ENCODE measurements at places on chromosomes 4 and X.

DNA sequence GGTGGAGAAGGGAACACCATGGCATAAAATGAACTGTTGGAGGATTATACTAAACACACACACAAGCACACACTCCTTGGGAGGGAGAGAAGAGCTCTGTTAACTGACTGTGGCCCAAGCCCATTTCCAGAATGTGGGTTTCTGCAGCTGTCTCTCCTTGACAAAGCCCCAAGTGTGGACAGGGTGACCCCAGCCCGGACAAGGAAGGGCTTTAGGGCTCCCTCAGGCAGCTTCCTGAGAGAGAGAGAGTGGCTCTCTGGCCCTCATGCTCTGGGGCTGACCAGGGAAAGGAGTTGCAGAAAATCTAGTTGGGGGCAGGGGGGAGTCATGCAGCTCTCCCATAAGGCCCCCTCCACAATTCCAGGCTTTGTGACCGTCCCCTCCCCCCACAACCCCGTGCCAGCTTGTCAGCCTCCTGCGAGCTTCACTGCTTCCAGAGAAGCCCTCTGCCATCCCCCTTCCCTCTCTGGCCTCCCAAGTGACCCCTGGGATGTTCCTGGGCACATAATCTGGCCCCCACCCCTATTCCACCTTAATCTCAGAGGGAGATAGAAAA is 590 bp downstream of the ARHGEF9 start:
- no peak for DNase-seq

- DNase-seq = no peak
These were observed 218.5 kb upstream of the FGF13 start for GRCh38 chrX:138929926-138930582.

- DNase-seq = no peak
These were observed 89.8 kb downstream of the MRPL1 start for GRCh38 chr4:77952457-77952856.

DNA sequence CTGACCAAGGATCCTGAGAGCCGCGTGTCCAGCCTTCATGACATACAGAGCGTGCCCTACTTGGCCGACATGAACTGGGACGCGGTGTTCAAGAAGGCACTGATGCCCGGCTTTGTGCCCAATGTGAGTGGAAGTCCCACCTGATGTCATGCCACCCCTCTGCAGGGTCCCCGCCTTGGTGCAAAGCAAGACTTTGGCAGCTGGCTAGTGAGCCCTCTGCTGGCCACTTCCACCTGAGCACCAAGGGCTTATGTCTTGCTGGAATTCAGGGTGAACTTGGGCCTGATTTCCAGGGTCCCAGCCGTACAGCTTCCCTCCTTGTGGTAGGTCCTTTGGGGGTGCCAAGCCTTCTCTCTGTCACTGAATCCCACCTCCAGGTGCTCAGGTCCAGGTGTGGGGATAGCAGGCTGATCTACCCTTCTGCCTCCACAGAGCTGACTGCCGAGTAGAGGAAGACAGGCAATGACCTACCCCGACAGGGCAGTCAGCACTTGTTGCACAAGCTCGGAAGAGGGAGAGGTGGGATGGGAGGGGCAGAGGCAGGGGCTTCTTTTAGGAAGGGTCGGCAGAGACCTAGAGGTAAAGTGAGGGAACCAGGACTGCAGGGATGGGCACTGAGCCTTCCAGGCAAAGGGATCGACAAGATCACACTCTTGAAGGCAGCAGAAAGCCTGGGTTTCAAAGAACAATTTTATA is 248.1 kb downstream of the EVC2 start:
- no peak for DNase-seq

DNA sequence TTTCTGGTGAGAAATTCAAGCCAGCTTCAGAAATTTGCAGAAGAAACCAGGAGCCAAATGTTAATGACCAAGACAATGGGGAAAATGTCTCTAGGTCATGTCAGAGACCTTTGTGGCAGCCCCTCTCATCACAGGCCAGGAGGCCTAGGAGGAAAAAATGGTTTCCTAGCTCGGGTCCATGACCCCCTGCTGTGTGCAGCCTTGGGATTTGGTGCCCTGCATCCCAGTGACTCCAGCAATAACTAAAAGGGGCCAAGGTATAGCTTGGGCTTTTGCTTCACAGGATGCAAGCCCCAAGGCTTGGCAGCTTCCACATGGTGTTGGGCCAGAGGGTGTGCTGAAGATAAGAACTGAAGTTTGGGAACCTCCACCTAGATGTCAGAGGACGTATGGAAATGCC is 814.7 kb upstream of the SLIT2 start:
- DNase-seq = no peak

DNA sequence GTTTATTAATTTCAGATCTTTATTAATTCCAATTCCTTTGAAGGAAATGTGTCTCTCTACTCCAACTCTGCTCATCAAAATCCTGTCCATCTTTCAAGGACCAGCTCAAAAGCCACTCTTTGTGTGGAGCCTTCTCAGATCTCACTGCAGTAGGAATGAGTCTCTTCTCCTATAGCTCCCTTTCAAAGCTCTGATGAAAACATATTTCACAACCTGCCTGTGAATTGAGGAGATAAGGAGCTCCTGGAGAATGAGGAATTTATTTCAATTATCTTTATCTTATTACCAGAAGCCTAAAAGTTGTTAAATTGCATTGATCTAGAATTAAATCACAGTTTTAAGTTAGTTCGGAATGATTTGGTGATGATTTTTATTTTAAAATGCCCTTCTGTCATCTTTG is 92.6 kb upstream of the TRPC3 start:
- no peak for DNase-seq

DNA sequence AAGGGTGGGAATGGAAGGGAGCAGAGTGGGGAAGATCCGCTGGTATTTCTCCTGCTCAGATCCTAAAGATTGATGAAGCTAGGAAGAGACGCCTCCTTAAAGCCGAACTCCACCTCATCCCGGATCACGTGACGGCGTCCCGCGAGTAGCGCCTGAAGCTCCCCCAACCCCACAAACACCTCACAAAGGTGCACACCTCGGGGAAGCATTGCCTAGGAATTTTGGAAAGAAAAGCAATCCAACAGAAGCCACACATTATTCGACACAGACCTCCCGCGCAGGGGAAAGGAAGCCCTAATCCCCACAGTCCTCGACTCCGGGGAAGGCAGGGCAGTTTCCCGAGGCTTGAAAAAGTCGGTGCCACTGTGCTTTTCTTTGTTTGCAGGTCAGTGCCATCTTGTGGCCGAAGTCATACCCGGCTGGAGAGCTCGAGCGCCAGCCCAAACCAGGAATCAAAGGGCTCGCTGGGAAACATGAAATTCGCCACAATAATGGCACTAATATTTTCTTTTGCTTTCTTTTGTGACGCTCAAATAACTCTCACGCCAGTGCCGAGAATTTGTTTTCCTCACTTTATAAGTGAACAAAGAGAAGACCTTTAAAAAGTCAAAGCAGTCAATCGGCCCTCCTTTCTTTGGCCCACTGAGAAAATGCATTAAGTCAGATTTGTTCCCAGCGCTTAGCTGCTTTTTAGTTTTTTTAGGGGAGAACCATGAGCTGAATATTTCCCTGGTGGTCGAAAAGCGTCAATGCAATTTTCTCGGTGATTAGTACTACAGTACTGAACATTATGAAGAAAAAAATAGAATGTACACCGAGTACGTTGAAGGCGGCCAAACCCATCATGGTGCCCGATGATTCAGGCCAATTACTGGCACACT is at the start of gene NPY1R:
TSS of gene NPY1R (minus strand) at position 71 of the 881 bp plus-strand sequence. CDS start 6,042 bp downstream, outside the sequence.
- DNase-seq = no peak

DNA sequence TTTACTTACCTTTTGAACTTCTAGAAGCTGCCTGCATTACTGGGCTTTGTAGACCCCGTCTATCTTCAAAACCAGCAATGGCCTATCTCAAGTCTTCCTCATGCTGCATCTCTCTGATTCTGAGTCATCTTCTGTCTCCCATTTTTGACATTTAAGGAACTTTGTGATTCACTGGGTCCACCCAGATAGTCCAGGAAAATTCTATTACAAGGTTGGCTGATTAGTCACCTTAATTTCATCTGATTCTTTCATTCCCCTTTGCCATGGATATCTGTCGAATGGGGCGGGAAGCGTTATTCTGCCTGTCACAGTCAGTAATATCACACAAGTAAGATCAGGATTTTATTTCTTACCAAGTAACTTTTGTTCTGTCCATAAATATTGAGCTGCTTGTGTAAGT is 618.0 kb downstream of the CCSER1 start:
- no peak for DNase-seq

- DNase-seq = no peak
These were observed 56.0 kb upstream of the RASGEF1B start for GRCh38 chr4:81527709-81528108.

DNA sequence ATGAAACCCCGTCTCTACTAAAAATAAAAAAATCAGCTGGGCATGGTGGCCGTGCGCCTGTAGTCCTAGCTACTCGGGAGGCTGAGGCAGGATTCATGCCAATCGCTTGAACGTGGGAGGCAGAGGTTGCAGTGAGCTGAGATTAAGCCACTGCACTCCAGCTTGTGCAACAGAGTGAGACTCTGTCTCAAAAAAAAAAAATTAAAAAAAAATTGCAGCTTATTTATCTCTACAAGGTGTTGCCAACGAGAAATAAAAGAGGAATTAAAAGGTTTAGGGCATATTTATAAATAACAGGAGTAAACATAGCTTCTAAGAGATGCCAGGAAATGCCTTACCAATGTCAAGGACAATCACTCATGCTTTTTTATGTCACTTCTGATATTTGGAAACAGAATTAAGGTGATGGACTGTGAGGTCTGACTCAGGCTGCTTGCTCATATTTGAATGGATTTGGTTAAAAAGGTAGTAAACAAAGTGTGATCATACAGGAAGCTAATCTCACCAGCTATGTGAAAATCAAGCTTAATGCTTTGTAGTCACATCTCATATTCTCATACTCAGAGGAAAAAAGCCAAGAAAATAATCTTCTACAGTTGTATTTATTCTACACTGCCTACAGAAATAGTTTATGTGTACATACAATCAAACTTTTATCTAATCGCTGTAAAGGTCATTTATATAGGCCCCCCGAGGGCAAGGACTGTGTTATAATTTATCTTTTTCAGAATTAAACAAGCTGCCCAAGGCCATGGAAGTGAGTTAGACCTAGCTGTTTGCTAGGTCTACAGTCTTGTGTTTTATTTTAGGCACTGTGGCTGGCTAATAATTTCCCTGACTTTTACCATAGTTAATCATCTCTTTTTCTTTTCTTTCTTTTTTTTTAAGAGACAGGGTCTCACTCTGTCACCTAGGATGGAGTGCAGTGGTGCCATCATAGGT is 61.1 kb upstream of the RBMX start:
- DNase-seq = no peak

- DNase-seq = no peak
These were observed 3.9 kb downstream of the TREX2 start for GRCh38 chrX:153441981-153442380.

GRCh38 chrX:85993539-85994197 is 53.7 kb downstream of the CHM start:
- DNase-seq = no peak

DNA sequence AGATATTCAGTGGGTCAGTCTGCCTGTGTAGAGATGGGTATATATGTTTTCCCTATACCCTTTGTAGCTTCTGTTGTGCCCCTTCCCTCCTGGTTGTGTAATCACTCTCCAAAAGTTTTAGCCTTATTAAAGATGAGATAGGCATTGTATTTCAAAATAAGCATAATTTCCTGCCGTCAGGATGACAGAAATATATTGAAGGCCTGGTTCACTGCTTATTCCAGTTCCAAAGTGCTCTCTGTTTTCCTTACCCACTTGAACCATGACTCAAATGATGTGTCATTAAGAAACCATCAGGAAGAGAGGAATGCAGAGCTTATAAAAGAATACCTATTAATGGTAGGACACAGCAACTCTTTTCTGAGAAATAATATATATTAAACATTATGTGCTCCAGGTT is 178.5 kb downstream of the GABRB1 start:
- no peak for DNase-seq

DNA sequence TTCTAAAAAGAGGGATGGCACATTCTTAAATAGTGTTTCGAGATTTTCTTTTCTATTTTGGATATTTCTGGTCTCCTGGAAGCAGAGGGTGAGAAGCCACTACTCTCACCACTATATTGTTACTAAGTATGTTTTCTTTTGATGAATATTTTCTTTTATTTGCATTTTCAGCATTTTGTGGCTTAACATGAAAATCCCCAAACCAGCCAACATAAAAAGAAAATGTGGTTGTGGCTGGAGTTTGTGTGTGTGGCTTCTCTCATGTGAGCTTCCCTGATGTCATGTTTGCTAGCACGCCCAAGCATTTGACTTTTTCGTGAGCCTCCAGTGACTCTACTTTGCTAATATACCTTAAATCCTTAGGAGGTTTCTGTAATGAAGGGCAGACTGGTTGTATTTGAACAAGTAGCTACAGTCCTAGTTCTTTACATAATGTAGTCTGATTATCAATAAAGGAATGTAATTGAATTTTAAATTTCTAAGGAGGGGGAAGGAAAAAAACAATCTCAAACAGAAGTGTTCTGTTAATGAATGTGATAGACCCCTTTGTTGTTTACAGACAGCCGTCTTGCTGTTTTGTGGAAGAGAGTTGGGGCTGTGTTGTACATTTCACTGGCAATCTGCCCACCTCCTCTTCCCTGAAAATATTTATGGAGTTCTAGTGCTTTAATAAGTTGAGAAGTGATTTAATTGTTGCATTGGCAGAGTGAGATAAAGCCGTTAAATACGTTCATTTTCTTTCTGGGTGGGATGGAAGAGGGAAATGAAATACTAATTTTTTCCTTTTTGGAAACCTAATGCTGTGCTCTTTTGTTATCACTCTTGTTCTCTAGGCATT is 114.6 kb downstream of the ARHGAP10 start:
- DNase-seq = no peak

- no peak for DNase-seq
These were observed 4.3 kb upstream of the IL21 start for GRCh38 chr4:122625156-122625555.

DNA sequence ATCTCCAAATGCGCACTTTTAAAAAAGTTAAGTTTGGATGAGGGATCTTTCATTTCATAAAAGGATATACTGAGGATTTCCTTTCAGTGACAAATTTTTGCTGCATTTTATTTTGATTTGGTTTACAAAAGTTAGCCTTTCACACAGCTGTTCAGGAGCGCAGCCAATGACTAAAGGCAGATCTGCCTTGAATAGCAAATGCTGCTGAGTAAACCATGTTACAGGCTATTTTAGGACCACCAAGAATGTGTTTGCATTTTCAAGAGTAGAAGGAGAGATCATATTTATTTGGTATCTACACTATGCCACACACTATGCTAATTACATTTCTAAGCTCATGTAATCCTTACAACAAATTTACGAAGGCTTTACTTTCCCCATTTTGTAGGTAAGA is 92.1 kb downstream of the MAMLD1 start:
- no peak for DNase-seq

GRCh38 chr4:89868276-89868675 is 26.4 kb upstream of the MMRN1 start:
- DNase-seq = no peak

DNA sequence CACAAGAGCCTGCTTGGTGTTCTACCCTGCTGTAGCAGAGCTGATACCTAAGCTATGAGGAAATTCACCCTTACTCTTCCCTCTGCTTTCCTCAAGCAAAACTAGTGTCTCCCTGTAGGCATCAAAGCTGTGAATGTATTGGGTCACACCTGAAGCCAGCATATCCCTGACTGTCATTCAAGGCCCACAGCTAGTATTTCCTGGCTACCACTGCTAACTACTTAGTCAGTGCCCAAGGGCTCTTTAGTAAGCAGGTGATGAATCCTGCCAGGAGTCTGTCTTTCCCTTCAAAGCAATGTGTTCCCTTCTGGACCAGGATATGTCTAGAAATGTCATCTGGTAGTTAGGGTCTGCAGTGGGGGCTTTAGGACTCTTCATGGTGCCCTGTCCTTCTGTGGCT is 125.7 kb downstream of the RPA4 start:
- no peak for DNase-seq

GRCh38 chr4:70425306-70425705 is 27.6 kb downstream of the OPRPN start:
- DNase-seq = no peak

GRCh38 chrX:90883479-90883878 is 551.2 kb upstream of the PABPC5 start:
- DNase-seq = no peak
